ENCODE measurements at places on chromosomes 12 and 14. TPM values are rescaled to one million over a fixed set of nuclear protein-coding genes. Genes with fewer than 3 reads are reported as not detected.

Gene CPNE6
- total RNA-seq = not detected

Gene FUT8
- 37.9 TPM for total RNA-seq

Gene PXMP2
- 13.2 TPM for total RNA-seq

Gene HOXC9
- not detected for total RNA-seq

Gene PRB2
- not detected for total RNA-seq

Gene PCK2
- 67.0 TPM for total RNA-seq

Gene SAMD4A
- 5.2 TPM for total RNA-seq

Gene CLEC1B
- total RNA-seq = not detected

Gene SMOC1
- total RNA-seq = 1.1 TPM

Gene TDG
- 32.6 TPM for total RNA-seq

Gene ADAM20
- total RNA-seq = 0.25 TPM

Measured in WTC11 (cell line).